ENCODE measurements at places on chromosomes 3 and 15.

- peak; percentile 5 for DNase-seq
Measured at GRCh38 chr3:108406661-108407206, 103.7 kb downstream of the MYH15 start.

- no peak for DNase-seq
Measured at GRCh38 chr3:115487968-115488367, 135.3 kb upstream of the GAP43 start.

DNA sequence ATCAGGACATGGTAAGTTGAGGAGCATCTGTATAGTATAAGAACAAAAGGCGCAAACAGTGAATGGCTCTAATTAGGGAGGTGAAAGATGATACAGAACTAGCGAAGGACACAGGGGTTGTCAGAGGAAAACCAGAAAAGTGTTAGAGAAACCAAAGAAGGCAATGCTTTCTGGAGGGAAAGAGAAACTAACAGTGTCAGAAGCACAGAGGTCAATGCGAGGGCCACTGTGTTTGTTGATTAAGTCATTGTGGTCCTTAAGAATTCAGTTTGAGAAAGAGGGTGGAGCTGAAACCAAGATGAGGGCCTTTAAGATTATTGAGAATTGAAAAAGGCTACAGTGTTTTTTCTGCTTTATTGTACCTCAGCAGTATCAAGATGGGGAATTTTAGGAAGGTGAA is 28.8 kb downstream of the ATG7 start:
- no peak for DNase-seq

- no peak for DNase-seq
Measured at GRCh38 chr3:34159613-34160420, 361.4 kb downstream of the PDCD6IP start.

DNA sequence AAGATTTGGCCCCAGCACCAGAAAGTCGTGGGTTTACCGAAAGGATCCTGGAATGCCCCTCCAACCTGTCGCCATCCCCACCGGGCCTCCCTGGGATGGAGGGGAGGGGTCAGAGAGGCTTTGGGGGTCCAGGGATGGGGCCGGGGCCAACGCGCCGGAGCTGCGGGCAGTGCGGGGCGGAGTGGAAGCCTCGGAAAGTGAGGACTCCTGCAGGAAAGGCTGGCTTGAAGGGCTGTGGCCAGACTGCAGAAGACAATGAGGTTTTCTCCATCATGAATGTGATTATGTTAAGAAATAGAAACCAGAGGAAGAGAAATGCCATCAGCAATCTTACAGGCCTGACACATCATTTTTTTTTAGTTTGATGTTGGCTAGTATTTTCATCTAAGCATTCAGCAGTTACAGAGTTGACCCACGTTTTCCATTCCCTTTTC is 738 bp downstream of the YEATS2 start:
- peak; percentile 11 for DNase-seq

GRCh38 chr3:70006089-70006488 is 6.6 kb downstream of the SAMMSON start:
- DNase-seq: no peak

- no peak for DNase-seq
Measured at GRCh38 chr15:78929536-78930264, 15.1 kb downstream of the CTSH start.

DNA sequence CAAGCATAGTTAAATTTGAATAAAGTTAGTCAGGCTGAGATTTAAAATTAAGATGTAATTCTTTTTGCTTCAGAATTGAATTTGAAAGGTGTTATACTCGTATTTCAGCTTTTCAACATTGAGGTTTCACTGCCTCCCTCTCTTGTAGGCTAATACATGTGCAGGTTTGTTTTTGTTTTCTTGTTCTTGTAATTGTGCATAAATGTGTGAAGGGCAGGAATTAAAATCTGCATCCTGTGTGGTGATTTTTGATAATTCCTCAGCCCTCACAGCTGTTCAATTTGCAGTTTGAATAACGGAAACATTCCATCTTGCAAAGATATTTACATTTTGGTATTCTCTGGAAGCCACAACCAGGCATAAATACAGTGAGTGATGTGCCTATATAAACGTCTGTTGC is 24.9 kb upstream of the PLSCR1 start:
- no peak for DNase-seq

- no peak for DNase-seq
Measured at GRCh38 chr3:102183623-102184022, 251.2 kb upstream of the ZPLD1 start.

DNA sequence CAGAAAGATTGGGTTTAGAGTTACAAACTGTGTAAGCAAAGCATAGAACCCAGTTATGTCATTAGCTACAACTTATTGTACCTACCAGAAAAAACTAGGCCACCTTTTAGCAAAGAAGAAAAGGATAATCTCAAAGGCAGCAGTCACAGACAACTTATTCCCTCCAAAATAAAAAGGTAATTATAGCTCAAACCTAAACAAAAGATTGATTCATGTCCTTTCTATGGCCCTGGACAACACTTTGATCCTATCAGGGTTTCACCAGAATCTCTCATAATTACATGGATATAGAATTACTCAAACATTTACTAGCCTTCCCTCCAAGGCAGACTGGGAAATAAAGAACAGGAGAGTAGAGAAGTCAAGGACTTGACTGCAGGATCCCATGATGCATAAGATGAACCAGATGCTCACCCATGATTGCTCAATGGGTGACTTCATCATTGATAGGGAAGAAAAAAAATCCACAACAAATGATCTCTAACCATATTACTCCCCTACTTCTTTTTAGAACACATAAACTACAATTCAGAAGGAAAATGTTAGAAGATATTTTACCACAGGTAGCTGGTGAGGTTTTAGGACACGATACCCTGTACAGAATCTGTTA is 17.4 kb downstream of the DET1 start:
- DNase-seq: no peak

- no peak for DNase-seq
Measured at GRCh38 chr15:39869858-39870515, 50.1 kb downstream of the GPR176 start.

GRCh38 chr3:42162462-42162861 is 71.3 kb downstream of the TRAK1 start:
- no peak for DNase-seq

- DNase-seq: no peak
Measured at GRCh38 chr3:59573911-59574310, 524.1 kb upstream of the CFAP20DC start.

GRCh38 chr3:180531303-180532278 is 70.4 kb upstream of the TTC14 start:
- DNase-seq: no peak

DNA sequence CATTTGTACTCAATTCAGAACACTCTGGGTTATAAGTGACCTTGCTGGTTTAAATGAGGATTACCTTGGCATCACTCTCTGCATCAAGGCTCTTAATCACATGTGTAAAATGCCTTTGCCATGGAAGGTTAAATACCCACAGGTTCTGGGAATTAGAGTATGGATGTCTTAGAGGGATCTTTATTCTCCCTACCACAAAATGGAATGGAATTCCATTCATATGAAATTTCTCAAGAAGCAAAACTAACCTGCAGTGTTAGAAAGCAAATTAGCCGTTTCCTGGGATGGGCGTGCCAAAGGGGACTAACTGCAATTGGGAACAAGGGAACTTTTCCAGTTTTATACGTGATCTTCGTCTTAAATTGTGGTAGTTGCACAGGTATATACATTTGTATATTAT is 39.8 kb downstream of the TBL1XR1 start:
- no peak for DNase-seq

DNA sequence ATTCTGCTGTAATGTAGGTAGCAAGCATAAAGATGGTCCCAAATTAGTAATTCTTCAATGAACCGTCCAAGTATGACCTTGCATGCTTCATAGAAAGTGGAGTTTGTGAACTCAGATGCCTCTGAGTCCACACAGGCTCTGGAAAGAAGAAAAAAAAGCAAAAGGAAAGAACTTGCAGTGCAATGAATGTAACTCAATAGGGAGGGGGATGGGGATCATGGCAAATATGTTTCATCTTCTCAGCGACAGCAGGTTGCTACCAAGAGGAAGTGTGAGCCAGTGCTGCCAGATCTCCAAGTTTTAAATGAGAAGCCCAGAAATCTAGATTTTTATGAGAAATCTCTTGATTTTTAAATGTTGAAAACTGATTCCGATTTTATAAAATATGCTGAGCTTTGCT is 50.3 kb downstream of the IL20RB start:
- no peak for DNase-seq

GRCh38 chr3:42526616-42527367 is 24.3 kb downstream of the VIPR1 start:
- peak; percentile 39 for DNase-seq

DNA sequence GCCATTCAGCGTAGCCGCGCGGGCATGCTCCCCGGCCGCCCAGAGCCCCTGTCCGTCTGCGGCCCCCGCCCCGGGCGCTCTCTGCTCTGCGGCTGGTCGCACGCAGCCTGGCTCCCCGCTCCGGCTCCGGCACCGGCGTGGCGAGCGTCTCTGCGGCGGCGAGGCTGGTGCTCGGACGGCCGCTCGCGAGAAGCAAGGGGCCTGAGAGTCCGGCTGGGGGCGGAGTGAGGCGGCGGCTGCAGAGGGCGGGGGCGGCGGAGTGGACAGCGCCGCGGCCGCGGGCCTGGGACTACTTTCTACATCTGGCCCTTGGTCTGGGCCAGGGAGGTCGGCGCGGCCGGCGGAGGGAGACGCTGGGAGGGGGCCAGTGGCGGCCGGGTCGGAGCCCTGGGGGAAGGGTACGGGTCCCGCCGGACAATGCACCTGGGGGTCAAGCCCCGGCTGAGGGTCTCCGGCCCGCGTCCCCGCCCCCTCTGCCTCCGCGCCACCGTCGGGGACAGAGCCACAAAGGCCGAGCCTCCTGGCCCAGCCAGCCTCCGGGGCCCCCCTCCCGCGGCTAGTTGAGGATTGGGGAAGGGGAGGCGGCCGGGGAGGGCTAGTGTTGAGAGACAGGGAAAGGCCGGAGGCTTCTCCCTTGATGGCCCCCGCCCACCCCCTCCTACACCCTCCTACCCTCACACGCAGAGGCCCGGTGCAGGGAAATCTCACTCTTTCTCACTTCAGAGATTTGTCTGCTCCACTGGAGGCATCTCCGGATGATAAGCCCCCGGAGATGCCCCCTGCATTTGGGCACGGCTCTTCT is at the start of gene PRTG:
PRTG (minus strand) TSS at position 226 of the 802 bp plus-strand sequence; CDS start at position 5, 221 bp downstream.
- DNase-seq: no peak

DNA sequence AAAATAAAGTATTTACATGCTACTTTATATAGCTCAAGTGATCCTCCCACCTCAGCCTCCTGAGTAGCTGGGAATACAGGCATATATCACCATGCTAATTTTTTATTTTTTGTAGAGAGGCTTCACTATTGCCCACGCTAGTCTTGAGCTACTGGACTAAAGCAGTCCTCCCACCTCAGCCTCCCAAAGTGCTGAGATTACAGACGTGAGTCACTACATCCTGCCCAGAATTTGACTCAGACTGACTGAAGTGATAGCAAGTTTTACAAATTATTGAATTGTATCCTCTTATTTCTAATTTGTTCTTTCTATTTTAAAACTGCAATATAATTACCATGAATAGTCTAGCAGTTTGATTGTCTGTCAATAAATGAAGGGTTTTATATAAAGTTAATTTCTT is 210.3 kb upstream of the CGNL1 start:
- no peak for DNase-seq

- DNase-seq: no peak
Measured at GRCh38 chr15:88896333-88897033, 1.1 kb upstream of the HAPLN3 start.

DNA sequence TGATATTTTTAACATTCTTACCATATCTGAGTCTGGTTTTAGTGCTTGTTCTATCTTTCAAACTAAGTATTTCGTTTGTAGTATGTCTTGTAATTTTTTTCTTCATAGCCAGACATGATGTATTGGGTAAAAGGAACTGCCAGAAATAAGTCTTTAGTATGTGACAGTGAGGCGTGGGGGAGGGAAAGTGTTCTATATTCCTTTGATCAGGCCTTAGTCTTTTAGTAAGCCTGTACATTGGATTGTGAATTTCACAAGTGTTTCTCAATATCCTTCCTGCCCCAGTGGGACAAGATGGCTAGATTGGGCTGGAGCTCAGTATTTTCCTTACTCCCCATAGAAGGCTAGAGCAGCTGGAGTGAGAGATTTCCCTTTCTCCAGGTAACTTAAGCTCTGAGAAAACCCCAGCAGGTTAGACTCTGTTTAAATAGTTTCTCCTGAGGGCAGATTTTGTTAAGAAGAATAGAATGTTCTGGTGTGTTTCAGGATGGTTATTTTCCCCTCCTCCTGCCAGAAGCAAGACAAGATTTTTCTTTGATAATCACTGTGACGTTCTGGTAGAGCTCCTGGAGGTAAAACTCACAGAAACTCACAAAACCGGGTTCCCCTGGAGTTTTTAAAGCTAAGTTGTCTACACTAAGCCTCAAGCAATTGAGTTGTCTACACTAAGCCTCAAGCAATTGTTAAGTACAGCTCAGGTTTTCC is 140.7 kb upstream of the ARPP21 start:
- DNase-seq: no peak

DNA sequence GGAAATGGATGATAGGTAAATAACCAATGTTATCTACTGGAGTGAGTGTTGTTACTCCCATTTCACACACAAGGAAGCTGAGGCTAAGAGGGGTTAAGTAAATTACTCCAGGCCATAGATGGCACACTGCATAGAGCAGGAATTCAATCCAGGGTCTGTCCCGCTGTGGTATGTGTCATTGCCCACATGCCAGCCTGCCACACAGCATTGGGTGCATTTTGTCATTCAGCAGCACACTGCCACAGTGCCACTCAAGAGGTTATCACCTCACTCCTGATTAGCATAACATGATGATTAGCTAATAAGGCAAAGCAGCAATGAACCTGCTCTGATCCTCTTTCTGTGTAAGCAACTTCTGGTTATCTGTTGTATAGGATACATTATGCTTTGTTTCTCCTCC is 157.4 kb upstream of the CTNNB1 start:
- DNase-seq: no peak

DNA sequence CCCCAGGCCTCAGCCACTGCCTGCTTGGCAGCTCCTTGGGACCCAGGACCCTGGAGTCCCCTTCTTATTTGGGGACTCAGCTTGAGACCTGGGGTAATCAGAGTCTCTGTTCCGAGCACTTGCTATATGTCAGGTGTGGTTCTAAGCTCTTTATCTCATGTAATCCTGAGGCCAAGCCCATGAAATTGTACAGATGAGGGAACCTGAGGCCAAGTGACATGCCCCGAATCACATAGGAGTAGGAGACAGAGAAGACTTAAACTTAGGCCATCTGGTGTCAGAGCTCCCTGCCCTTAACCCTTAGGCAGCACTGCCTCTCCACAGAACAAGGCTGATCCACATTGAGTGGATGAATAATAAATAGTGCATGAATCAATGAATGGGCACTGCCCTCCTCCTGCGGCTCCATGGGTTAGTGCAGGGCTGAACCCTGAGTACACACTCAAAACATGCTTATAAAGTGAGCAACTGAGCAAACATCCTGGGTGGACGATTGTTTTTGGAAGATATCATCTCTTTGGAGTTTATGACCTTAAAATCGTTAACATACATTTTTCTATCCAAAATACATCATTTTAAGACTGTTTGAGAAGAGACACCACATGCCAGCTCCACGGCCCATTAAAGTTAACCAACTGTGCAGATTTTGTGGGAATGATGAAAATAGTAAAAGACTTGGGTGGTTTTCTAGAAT is 33.2 kb upstream of the IQSEC1 start:
- no peak for DNase-seq

GRCh38 chr3:180180795-180181194 is 144.1 kb upstream of the PEX5L start:
- no peak for DNase-seq

All from activated gamma-delta T cell treated with Interleukin-2 at 50 U/mL for 16 hours (primary cell).